ENCODE measurements at places on chromosomes 4 and X.

- no peak for DNase-seq
Measured at GRCh38 chr4:176981074-176981473, 188.4 kb upstream of the VEGFC start.

DNA sequence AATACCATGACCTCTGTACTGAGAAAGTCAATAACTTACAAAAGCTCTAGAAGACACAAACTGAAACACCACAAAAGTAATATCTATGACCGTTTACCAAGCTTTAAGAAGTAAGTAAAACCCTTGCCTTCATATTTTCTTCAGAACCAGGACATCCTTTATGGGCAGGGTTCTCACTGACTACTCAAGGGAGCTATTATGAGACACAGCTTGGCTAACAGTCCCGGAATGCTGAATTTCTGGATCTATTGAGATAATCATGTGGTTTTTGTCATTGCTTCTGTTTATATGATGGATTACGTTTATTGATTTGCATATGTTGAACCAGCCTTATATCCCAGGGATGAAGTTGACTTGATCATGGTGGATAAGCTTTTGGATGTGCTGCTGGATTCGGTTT is 19.9 kb upstream of the CDS1 start:
- no peak for DNase-seq

DNA sequence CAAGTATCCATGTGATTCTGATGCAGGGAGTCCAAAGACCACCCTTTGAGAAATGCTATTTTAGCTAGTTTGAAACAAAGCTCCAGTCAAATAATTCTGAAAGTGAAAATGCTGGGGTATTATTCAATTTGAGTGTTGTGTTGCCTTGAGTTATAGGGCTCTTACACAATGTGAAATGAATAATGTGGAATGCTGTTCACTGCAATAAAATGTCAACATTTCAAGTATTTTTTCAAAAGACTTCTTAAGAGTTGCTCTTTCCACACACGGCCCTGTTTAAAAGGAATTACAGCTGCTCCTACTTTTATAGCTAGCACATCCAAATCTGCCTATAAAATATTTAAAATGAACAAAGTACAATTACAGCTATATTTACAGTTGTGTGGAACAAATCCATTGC is 27.5 kb upstream of the PLS3 start:
- DNase-seq: no peak

- DNase-seq: no peak
Measured at GRCh38 chr4:25755911-25756310, 100.3 kb downstream of the SLC34A2 start.

- DNase-seq: no peak
Measured at GRCh38 chr4:48470570-48470969, 12.6 kb upstream of the SLC10A4 start.

DNA sequence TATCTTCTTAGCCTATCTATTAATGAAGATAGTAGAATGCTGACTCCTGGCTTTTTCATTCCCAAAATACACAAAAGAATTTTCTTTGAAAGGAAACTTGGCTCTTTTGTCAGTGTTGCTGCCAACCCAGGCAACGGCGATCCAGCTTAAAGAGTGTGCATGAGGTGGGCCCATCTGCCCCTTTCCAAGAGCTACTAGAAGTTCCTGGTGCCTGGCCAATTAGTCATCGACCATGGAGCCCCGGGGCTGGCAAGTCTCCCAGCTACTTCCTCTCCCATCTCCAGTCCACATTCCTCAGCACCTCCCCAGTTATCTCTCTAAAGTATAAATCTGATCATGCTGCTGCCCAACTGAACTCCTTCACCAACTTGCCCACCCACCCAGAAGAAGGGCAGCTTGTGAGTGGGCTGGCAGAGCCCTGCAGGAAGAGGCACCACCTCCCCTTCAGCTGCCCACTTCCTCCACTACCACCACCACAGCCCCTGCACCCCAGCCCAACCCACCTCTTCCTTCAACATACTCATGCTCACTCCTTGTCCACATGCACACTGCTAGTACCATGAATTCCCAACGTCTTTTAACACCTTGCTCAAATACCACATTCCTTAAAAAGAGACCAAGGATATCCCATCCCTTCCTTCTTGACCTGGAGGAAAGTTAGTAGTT is 158.2 kb upstream of the MAP3K15 start:
- DNase-seq: peak; percentile 33

GRCh38 chrX:54248309-54248708 is 65.3 kb upstream of the FAM120C start:
- peak; percentile 13 for DNase-seq

DNA sequence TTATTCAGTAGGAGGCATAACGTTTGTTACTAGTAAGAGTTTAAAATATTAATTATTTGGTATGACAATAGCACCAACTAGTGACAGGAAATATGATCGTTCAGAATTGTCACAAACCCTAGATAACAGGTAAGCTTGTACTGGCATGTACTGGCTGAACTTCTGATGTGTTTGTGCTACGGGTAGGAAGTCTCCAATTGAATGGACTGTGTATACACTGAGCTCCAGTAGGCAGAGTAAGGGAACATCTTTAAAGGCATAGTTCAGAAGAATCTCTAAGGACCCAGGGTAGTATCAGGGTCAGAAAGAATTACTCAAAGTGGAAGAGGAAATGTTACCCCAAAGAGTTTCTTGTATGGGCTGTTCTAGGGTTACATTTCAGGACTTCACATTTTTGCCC is 230.4 kb downstream of the EDA2R start:
- DNase-seq: no peak

GRCh38 chrX:16100673-16101072 is 22.7 kb upstream of the GRPR start:
- DNase-seq: no peak

DNA sequence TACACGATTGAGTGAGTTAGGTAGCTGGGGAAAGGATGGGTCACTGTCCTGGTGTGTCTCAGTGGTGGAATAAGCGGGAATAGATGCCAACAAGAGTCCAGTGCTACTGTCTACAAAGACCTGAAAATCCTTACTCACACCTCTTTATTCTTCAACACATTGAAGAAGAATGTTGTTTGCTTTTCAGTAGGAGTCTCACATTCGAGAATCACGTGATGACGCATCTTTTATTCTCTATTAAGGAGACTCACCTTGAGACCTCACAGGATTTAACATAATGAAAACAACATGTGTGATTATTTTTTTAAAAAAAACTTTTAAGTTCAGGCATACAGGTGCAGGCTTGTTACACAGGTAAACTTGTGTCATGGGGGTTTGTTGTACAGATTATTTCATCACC is 75.2 kb downstream of the CD38 start:
- DNase-seq: no peak

DNA sequence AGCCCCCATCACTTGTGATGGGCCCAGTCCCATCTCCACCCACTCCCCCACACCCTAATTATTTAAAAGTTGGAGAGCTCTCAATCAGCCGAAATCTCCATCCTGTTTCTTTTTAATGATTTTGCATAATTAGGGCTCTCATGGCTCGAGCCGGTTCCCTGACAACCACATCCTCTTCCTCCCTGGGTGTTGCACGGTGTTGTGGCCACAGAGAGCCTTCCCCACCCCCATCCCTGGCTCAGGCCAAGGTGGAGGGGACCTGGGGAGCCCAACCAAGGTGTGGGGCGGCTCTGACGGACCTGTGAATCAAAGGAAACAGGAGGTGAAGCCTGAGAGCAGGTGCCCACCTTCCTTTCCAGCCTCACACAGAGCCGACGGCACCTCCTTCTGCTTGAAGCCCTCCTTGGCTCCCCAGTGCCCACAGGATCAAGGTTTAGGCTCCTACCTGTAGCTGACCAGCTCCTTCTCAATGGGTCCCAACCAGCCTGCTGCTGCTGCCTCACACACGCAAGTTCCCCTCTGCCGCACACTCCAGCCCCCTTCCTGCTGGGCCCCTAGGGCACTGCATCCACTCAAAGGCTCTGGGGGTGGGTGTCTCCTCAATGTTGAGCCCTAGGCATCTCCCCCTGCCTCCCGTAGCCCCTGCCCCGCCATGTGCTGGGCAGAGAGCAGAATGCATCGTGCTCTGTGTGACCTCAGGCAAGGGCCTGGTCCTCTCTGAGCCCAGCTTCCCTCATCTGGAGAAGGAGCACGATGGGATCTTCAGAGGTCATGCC is 68.7 kb downstream of the WFS1 start:
- no peak for DNase-seq

DNA sequence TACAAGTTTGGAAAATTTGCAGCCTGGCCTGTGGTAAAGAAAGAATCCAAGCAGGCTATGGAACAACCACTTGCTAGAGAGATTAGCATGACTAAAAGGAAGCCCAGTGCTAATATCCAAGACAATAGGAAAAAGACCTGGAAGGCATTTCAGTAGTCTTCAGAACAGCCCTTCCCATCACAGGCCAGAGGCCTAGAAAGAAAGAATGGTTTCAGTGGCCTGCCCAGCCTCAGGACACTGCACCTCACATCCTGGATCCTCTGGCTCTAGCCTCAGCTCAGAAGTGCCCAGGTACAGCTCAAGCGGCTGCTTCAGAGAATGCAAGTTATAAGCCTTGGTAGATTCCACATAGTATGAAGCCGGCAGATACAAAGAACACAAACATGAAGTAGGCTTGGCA is 449.8 kb upstream of the AR start:
- no peak for DNase-seq

GRCh38 chr4:110245577-110245976 is 47.2 kb upstream of the ELOVL6 start:
- DNase-seq: no peak

DNA sequence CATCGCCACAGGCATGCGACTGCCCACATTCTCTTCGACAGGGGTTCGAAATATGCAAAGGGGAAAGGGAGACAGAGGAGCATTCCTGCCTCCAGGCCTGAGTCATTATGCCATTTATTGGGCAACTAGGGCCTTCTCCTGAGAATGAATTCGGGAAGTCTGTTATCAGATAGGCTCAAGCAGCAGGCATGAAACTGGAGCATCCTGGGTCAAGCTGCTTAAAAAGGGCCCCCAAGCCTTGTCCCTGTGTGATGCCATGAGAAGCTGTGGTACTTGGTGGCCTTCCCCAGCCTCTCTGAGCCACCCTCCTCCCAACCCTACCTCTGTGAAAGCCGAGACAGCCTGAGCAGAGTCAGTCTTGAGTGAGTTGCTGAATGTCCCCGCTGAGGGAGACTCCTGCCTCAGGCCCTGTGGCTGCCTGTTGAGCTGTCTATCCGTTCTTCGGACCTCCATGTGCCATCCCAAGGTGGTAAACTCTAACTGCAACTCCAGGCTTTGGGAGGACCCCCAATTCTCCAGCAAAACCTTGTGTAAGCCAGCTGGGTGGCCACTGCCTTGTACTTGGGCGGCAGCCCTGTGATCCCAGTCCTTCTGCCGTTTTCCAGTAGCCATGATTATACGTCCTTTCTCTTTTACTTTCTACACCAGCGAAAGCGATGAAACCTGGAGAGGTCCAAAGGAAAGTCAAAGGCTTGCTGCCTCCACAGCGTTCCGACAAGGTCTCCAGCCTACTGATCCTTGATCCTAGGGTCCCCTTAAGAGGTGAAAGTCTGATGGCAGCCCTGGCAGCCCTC is 37.7 kb downstream of the NBDY start:
- no peak for DNase-seq

- peak; percentile 5 for DNase-seq
Measured at GRCh38 chrX:70033348-70034051, 16.2 kb downstream of the AWAT2 start.

GRCh38 chr4:38235354-38235753 is 275.2 kb downstream of the PTTG2 start:
- no peak for DNase-seq

- DNase-seq: no peak
Measured at GRCh38 chr4:164509951-164510350, 244.0 kb upstream of the SMIM31 start.

- DNase-seq: peak; percentile 34
Measured at GRCh38 chr4:124334119-124334518, 378.4 kb downstream of the ANKRD50 start.

- DNase-seq: no peak
Measured at GRCh38 chr4:20652226-20652885, 47.9 kb upstream of the PACRGL start.

- no peak for DNase-seq
Measured at GRCh38 chr4:77126809-77127208, 30.2 kb upstream of the CCNG2 start.

DNA sequence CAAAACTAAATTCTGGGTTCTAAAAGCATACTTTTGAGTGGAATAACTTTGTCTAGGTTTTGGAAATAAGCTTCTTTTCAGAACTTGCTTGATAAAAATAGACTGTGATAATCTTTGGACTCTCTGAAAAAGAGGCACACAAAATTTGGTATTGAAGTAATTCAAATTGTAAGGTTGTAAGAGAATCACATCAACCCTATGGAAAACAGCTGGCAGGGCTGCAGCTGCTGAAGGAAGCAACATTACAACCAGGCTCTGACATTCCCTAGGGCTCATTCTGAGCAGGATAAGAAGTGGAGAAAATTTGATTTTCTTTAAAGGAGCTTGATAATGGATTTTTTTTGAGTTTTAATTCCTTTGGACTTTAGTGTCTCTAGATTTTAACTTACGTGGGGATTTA is 147.6 kb downstream of the FSTL5 start:
- DNase-seq: no peak

DNA sequence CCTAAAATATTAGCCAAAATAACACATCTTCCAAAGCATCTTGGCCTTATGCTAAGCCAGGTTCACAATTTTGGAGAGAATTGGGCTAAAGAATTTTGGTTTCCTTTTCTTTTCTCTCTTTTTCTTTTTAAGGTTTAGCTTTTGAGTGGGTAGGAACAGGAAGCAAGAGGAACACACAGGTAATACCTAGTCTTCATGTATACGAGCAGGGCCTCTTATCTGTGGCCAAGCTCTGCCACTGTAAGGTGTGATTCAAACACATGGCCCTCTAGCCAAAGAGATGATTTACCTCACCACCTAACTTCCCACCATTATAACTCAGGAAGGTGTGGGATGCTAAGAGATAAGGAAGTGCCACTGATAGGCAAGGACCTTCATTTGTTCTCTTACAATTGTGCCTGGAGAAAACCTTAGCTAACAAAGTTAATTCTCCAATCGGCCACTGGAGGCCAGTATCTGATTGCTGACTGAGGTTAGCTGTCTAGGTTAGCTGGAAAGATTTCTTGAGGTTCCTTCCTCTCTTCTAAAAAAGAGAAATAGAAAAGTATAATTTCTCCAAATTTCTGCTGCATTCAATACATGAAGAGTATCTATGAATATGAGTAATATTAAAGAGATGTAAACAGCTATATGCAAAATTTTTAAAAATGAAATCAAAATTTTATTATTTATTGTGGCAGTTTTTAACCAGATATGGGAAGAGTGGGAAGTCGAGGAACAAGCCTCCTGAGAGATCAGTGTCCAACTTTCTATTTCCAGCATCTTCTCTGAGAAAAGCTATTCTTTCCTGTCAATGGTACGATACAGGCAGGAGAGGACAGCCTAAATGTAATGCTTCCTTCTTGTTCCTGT is 30.1 kb upstream of the BBS7 start:
- DNase-seq: peak; percentile 56

GRCh38 chr4:183503497-183504063 is 1.3 kb upstream of the ING2 start:
- peak; percentile 59 for DNase-seq

- no peak for DNase-seq
Measured at GRCh38 chrX:118049713-118050112, 66.9 kb downstream of the KLHL13 start.
